Inflammatory macrophage (primary cell): ENCODE measurements at places on chromosomes 3 and 15.

DNA sequence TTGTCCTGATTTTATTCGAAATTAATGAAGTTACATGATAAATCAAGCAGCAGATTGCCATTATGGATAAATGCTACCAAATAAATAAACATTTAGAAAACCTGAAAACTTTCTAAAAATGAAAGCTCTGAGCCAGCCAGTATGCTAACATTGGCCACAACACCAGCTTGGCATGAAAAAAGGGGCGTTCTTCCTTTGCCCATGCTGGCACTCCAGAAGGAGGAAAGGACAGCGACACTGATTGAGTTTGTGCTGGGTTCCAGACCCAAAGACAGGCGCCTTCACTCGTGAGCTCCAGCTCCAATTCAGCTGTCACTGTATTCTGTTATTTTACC lies 5.1 kb downstream of the STIMATE start:
- DNase-seq: no peak

DNA sequence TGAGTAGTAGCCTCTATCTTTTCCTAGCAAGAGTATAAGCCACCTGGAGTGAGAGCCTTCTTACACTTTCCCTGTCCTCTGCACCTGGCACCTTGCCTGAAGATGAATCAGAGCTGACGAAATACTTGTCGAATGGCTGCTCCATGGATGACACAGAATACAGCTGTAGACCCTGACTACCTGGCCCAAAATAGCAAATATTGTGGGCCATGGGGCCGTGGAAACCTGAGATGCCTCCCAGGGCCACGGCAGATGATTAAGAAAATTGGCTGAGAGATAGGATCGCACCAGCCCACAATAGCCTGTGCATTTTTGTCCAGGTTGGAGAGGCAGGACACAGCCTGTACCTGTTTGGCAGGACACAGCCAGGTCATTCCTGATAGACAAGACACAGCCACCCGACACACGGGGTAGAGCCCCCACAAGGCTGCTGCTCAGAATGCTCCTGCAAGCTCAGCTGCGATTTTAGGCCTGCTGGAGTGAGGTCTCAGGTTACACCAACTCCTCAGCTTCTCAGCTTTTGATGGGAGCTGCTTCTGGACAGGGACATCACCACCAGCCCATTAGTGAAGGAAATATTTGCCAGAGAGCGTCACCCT lies 22.9 kb upstream of the TPM1 start:
- no peak for DNase-seq

DNA sequence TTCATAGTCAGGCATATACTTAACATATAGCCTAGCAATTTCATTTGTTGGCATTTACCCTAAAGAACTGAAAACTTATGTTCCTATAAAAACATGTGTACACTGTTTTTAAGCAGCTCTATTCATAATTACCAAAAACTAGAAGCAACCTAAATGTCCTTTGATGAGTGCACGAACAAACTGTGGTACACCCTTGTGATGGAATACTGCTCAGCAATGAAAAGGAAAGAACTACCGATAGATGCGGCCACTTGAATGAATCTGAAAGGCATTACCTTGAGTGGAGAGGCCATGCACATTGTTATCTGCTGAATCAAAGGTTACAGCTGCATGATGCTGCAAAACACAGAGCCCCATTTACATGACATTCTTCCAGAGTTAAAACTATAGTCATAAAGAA lies 44.7 kb downstream of the CFAP92 start:
- no peak for DNase-seq

DNA sequence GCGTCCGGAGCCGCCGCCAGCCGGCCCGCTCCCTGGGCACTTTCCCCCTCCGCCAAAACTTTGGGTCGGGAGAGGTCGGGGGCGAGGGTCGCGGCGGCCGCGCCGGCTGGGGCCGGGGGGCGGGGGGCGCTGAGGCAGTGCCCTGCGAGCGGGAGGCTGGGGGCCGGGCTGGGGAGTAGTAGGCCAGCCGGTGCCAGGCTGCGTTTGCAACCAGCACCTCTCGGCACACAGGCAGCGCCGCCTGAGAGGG lies 452 bp downstream of the BBX start:
- no peak for DNase-seq

DNA sequence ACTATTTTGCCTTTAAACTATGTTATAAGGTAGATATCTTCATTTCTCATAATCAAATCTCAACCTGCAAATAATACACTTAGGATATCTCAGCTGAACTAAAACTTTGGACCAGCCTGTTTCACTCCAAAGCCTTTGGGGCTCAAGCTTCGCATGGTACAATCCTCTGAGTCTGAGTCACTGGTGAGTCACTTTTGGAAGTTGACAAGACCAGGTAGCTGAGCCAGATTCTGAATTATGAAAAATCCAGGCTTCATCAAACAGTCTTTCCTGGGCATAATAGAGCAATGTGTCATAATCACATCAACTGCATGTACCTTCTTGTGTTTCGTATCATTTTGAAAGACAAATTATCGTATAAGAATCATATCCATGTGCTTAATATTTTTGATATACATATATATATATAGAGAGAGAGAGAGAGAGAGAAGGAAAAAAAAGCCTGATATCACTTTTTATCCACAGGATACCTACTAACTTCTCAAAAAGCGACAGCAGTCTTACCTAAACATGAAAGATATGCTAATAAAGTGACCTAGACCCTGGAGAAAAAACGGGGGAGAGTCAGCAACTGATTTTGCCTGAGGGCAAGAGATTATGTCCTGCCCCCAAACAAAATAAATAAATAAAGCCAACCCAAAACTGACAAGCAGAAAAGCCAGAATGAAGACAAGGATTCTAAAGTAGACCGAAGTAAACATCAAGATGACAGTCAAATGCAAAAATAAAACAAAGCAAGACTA lies 263.9 kb upstream of the TGFBR2 start:
- no peak for DNase-seq

GRCh38 chr15:94412979-94413746 lies 181.8 kb downstream of the MCTP2 start:
- peak; percentile 36 for DNase-seq

GRCh38 chr3:16374047-16374934 lies 109.3 kb downstream of the OXNAD1 start:
- DNase-seq: no peak

GRCh38 chr3:73521734-73522336 lies 102.9 kb downstream of the PDZRN3 start:
- DNase-seq: no peak

- peak; percentile 67 for DNase-seq
Observed at GRCh38 chr3:56754741-56755417, 46.9 kb downstream of the ARHGEF3 start.

DNA sequence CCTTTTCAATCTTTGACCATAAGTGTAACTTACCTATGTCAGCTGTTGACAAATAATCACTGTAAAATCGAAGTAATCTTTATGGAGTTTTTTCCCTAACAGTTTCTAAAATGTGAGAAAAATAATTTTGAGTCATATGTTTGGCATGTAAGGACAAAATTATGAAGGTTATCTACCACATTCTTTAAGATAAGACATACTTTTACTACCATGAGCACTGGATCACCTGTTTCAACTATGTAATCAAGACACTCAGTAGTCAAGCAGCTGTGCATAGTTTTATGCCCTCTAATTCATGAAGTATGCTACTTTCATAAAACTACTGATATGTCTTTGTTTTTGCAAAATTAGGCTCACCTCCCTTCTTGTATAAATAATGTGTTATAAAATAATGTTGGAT lies 12.1 kb downstream of the FGF7 start:
- DNase-seq: no peak

- DNase-seq: no peak
Observed at GRCh38 chr3:11509173-11510000, 134.3 kb downstream of the VGLL4 start.

GRCh38 chr15:91865950-91866349 lies 12.4 kb downstream of the SLCO3A1 start:
- no peak for DNase-seq

GRCh38 chr3:132629928-132630327 lies 29.7 kb downstream of the ACAD11 start:
- DNase-seq: no peak

DNA sequence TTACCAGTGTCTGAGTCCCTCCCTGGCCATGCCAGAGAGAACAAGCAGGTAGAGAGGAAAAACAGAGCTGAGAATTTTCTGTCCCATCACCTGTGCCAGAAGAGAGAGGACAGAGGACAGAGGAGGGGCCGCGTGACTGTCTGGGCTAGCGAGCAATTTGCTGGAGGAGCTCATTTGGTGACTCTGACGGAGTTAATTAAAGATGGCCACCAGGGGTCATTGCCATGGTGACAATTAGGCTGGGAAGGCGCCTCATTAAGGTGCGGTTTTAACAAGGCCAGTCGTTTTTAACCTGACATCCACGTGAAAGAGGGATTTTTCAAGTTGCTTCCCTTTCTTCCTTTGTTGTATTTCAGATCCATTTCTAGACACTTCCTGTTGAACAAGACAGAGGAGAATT lies 72.4 kb downstream of the RHCG start:
- DNase-seq: no peak

GRCh38 chr3:117488983-117489382 lies 779.4 kb downstream of the TUSC7 start:
- DNase-seq: no peak

DNA sequence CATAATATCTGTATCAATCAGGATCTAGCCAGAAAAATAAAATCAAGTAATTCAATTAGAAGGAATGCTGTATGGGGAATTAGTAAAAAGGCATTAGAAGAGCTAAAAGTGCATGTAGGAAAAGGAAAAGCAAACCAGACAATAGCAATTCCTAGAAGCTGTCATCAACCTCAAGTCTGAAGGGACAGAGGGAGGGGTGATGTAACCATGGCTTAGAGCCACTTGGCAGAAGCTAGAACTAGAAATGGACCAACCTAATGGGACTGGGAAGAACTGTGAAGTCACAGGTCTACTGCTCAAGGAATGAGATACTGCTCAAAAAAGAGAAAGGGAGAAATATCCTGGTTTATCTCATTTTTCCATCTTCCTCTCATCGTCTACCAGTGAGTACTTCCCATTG lies 590.7 kb upstream of the SGO1 start:
- no peak for DNase-seq

DNA sequence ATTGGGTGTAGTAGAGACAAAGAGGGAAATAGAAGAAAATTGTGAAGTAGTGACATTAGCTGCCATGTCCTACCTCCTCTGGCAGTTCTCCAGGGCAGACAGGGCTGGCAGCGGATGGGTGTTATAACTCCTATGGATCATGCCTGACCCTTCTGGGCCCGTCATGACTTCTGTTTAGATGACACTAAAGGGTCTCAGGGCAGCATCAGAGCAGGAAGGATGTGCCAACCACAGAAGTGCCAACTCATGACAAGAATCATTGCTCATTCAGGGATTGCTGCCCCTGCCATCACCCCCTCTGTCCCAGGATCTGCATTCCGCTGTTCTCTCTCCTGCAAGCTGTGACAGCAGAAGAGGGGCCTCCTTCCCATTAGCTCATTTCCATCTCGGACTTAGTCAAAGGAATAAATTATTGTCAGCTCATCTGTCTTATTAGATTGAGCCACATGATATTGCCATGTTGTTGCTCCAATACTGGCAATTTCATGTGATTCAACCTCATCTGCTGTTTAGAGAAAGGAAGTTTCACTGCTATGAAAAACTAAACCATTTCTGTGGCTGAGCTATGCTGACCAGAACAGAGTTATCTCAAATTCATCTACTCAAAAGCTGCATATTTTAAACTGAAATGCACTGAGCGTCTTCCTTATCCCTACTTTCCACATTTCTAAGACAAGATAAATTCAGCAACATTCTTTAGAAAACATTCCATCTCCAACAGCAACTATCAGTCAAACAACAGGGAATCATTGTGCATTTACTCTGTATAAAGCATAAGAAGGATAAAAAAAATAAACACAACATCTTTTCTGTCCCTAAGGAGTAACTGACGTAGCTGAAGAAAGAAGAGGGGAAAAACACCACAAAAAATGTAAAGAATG lies 271.6 kb downstream of the FHIT start:
- peak; percentile 4 for DNase-seq

GRCh38 chr15:38283010-38283409 lies 30.4 kb downstream of the SPRED1 start:
- peak; percentile 24 for DNase-seq

DNA sequence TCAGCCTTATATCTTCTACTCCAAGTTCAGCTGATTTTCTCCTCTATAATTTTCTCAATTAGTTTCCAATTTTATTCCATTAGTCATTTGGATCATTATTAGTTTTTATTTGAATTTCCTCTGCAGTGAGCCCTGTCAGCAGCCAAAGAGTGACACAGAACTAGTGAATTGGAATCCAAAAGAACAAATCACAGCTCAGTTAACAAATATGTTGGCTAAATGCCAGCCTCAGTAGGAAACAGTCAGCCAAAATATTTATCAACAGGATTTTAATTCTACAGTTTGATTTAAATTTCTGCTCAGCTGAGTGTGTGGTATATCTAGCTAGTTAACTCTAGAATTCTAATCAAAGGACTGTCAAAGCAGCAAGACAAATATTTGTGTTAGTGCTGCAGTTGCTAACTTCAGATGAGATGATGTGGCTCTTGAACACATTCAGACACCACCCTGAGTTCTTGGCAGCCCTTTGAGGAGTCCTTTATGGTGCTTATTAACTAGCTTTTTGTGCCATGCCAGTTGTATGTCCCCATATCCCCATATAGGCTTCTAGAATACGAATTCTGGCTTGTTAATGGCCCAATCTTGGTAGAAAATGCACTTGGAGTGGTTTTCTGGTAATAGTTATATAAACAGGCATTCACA lies 194.5 kb downstream of the CPNE4 start:
- DNase-seq: no peak

DNA sequence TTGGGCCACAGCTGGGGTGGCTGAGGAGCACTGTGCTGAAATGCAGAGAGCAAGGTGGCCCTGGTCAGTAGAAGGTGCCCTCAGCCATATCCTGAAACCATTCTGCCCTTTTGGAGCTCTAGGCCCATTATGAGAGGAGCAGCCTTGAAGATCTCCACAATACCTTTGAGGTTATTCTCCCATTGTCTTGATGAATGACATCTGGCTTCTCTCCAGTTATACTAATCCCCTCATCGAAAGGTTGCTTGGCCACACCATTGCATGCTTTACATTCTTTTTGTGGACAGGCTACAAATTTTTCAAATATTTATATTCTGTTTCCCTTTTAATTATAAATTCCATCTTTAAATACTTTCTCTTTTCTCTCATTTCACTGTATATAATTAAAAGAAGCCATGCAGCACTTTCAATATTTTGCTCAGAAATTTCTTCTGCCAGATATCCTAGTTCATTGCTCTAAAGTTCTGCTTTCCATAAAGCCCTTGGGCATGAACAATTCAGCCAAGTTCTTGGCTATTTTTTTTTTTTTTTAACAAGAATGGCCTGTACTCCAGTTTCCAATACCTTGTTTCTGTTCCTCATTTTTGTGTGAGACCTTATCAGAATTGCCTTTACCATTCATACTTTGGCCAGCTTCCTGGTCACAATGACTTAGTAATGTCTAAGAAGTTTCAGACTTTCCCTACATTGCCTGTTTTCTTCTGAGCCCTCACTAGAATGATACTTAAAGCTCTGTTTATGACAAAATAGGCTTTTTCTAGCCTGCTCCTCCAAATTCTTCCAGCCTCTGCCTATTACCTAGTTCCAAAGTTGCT lies 138.9 kb upstream of the SGO1 start:
- no peak for DNase-seq

DNA sequence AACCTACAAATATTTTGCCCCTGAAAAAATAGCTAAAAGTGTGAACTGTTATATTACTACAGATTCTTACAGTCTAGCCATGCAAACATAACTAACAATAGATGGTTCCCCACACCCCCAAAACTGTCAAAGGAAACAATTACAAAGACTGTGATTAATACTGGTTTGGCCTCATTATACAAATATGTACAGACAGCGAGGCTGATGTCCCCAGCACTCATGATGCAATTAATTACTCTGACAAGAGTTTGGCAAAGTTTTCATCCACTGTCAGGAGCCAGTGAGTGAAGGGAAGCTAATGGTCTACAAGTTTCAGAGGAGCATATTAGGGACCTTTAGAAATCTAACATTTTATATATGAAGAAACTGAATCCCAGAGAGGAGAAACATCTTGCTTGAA lies 61.0 kb downstream of the HMG20A start:
- no peak for DNase-seq
